Renal cortex interstitium (tissue), 15 donors: ENCODE measurements at places on chromosomes 3 and 15. TPM values are rescaled to one million over a fixed set of nuclear protein-coding genes. Genes with fewer than 3 reads are reported as not detected.

- no peak for DNase-seq
Measured at GRCh38 chr3:43874731-43875130, 184.0 kb downstream of the ABHD5 start.

GRCh38 chr15:79953951-79954444 lies 17.0 kb downstream of the BCL2A1 start:
- DNase-seq = no peak

Gene TP53BP1
- 99.5 TPM for polyA plus RNA-seq

Gene AADACL2
- not detected for polyA plus RNA-seq

GRCh38 chr15:51103330-51103729 lies 8.6 kb upstream of the TNFAIP8L3 start:
- DNase-seq = no peak

GRCh38 chr3:72887705-72888545 lies at the start of gene GXYLT2:
GXYLT2 (plus strand) TSS chr3:72888046; CDS start chr3:72888234, 188 bp downstream.
- DNase-seq = no peak

Gene ISY1
- 49.6 TPM for polyA plus RNA-seq

Gene PAQR9
- 0.88 TPM for polyA plus RNA-seq

Gene ALDH1L1
- polyA plus RNA-seq = 50.8 TPM

Gene GOLGA6L4
- 33.3 TPM for polyA plus RNA-seq

DNA sequence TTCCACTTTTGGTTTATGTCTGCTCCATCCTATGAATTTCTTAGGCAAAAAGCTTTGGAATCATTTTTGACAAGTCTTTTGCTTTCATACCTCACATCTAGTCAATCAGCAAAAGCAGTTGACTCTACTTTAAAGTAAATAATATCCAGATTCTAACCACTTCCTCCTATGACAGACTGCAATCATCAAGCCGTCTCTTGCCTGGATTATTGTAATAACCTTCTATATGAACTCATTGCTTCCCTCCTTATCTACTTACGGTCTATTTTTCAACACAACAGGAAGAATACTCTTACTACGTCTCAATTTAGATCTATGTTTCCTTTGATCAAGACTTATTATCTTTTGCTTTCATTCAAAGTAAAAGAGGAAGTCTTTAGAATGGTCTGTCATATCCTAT lies 20.7 kb downstream of the CLDN1 start:
- DNase-seq = no peak

- no peak for DNase-seq
Measured at GRCh38 chr15:99130314-99130713, 25.4 kb downstream of the SYNM start.

DNA sequence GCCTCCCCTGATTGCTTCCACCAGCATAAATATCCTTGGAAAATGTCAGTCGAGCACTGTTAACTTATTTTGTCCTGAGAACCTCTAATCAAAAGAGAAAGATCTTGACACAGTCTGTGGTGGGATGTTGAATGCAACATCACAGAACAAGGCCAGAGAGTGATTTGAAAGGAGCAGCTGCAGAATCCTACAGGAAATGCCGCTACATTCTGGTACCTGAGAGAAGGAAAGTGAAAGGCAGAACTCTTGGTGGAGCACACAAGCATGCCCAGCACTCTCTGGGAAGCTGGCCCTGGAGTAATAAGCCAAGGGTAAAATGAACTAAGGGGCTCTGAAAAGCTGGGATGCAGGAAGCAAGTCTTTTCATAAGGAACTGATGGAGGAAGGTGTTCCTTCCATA lies 75.8 kb downstream of the CBLB start:
- no peak for DNase-seq
